ENCODE measurements at places on chromosomes 11 and 22.

DNA sequence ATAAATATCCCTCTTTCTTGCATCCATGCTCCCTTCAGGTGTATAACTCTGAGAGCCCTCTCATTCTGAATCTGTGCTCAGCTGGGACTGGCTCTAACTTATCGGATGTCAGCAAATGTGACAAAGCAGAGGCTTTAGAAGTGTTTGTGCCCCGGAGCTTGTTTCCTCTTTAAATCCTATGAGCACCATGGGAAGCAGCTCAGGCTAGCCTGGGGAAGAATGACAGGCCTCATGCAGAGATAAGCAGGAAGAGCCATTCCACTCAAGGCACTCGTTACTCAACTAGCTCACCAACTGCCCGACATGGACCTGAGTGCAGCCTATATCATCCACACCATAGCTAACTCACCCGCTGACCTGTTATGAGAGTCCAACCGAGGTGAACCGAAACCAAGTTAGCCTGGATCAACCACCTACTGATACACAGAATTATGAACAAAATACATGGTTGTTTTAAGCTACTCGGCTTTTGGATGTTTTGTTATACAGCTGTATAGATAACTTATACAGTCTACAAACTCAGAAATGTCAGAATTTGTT lies 990.7 kb downstream of the NTM start:
- no peak for DNase-seq

- no peak for DNase-seq
Observed at GRCh38 chr22:41146573-41146972, 54.2 kb downstream of the EP300 start.

DNA sequence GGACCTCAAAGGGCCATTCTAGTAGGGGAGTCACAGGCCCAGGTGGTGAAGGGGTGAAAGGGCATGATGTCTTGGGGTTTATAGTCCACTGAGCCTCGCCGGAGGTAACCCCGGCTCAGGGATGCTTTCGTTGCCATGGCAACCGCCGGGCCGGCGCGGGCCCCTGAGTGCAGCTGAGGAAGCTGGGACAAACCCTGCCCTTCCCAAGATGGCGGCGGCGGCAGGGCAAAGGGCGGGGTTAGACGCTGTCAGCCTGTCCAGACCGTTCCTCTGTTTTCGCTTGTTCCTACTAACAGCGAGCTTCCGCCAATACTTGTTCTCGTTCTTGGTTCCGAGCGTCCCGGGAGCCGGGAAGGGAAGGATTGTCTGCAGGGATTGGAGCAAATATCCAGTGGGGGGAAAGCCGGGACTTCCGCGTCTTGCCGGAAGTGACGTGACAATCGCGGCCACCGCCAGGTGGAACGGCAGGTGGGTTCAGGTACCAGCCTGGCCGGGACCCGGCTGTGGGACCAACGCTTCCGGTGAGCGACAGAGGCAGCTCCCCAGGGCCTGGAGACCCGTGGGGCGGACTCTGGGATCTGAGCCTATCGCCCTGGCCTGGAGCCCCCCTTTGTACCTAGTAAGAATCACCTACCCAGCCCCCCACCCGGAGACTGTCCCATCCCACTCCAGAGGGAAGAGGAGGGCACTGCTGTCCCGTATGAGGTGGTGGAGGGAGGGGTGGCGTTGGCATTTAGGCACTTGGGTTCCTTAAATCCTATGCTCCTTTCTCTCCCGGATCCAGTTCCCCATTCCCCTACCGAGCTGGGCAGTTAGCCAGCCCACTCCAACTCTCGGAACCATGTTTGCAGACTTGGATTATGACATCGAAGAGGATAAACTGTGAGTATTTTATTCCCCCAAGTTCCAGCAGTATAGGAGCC lies at the start of gene PICK1:
PICK1 (plus strand) TSS at position 436 of the 923 bp plus-strand sequence; CDS start at position 842, 406 bp downstream.
- no peak for DNase-seq

GRCh38 chr22:28710107-28710506 lies 30.5 kb upstream of the TTC28 start:
- DNase-seq: no peak

GRCh38 chr22:44363013-44363979 lies 50.5 kb upstream of the SHISAL1 start:
- no peak for DNase-seq

- no peak for DNase-seq
Observed at GRCh38 chr11:10646681-10647355, 46.7 kb downstream of the IRAG1 start.

GRCh38 chr11:69220561-69221051 lies 64.9 kb downstream of the SMIM38 start:
- no peak for DNase-seq

DNA sequence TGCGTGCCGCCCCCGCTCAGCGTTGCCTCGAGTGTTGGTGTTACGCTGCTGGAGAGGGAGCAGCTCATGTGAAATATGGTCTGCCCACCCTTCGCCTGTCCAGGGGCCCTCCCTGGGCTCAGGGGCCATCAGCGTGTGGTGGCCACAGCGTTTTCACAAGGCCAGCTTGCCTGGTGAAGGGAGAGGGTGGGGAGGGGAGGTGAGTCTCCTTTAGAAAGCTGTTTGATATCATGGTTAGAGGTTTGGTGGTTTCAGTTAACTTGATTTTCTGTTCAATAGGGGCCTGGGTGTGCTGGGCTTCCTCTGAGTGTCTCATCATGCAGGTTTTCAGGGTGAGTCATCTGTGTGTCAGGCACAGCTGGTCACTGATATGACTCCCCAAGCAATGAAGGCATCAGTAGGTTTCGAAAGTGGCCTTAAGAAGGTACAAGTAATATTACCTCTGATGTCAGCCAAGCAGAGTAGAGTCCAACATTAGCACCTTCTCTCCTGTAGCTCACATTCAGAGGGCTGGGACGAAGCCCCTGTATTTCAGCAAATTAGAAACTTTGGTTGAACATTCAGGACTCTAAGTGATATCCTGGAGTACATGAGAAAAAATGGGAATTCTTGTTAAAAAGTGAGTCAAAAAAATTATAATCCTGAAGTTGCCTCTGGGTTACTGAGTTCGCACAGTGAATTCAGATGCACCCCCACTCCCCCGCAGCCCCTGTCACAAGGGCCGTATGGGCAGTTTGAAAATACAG lies 172.5 kb downstream of the TBC1D22A start:
- DNase-seq: no peak

Data from NCI-H1436 treated with DMSO at 0.1 percent for 48 hours (cell line).